ENCODE measurements at places on chromosomes 5 and 9.

DNA sequence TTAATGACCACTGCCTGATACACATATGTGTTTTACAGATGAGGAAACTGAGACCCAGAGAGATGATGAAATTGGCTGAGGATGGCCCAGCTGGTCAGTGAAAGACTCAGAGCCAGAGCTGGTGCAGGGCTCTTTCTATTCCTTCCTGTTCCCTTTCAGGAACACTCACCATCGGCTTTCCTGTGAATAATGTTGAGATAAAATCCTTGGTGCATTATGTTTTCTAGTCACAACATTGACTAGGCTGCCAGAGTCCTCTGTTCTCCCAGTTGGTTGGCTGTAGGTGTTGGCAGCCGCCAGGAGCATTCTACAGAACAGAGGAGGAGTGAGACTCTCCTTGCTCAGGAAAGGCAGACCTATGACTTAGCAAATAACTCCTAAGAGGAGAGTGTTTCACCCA, 14.8 kb downstream of the TGFBI start:
- no peak for DNase-seq

GRCh38 chr9:32378496-32378895, 5.9 kb upstream of the ACO1 start:
- DNase-seq, result peak; percentile 32

GRCh38 chr9:131669269-131670157, 70.4 kb downstream of the RAPGEF1 start:
- DNase-seq, result no peak

DNA sequence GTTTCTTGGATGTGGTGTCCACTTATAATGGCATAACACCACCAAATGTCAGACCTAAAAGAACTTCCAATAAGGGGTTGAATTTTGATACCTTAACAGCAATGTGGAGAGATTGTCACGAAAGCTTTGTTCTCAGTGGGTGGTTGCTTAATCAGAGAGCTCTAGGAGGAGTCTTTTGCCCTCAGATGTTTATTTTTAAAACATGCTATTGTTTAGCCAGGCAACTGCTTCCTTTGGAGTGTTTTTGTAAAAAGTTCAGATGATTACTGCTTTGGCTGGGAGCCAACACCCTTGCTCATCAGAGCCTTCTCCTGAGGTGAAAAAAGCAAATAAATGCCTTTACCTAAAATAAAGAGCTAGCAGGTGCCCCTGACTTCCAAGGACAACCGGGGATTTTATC, 65.0 kb downstream of the SLC1A1 start:
- no peak for DNase-seq

- no peak for DNase-seq
Measured at GRCh38 chr5:37567566-37567965, 188.4 kb downstream of the WDR70 start.

GRCh38 chr9:95512709-95513095, 4.1 kb downstream of the PTCH1 start:
- no peak for DNase-seq

DNA sequence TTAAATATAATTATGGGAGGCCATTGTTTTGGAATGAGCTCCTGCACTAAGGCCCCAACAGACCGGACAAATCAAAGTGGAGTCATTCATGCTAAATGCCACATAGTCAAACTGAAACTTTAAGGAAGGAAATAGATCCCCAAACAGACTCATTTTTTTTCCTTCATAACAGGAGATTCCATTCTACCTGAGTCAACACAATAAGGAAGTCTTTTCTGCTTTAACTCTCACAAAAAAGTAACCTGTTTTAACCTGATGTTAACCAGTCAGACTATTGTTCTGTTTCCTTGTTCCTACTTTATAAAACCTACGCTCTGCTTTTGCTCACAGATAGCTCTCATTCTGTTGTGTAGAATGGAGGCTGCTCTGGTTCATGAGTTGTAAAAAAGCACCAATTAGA, 234.9 kb downstream of the YTHDC2 start:
- DNase-seq, result no peak

DNA sequence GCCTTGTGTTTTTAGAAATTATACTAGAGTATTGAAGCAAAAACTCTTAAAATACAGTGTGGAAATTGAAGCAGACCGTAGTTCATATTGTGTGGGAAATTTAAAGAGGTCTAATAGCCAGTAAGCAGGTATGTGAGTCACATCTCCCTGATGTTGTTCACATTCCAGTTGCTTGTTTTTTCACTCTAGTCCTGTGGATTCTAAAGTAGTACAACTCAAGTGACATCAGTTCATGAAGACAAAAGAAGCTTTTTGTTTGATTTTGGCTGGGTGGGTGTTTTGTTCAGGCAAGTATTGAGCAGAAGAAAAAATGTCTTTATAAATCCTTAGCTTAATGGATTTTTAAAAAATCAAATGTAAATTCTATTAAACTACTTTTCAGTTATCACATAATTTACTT, 216.2 kb downstream of the MAN2A1 start:
- DNase-seq, result no peak

DNA sequence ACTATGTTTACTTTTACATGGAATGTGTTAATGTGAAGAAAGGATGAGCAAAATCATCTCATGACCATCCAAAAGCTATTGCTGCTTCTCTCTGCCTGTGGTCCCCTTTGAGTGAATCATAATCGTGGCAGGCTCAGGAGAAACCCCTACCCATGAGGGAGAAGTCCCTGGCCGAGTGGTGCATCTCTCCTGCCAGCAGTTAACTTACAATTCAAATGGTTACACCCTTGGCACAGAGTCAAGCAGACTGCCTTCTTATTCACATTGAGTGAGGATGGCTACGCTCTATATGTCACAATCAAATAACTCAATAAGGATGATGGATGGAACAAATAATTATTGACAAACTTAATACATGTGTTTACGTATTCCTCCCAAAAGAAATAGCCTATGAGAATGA, 179.1 kb downstream of the FGF1 start:
- no peak for DNase-seq

DNA sequence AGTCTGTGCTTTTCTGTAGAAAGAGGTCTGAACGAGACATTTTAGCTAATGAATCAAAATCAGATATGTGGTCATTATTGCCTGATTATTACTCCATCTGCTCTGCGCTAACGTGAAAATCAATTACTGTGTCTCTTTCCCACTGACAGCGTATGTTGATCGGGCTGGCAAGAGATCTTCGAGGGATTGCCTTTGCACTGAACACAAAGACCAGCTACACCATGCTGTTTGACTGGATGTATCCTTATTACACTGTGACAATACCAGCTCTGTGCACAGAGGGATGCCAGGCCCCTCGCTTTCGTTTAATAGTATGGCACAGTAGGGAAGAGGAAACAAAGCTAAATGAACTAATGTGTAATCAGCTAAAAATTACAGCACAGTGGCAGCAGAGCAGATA, 103.7 kb upstream of the TLX3 start:
- no peak for DNase-seq

DNA sequence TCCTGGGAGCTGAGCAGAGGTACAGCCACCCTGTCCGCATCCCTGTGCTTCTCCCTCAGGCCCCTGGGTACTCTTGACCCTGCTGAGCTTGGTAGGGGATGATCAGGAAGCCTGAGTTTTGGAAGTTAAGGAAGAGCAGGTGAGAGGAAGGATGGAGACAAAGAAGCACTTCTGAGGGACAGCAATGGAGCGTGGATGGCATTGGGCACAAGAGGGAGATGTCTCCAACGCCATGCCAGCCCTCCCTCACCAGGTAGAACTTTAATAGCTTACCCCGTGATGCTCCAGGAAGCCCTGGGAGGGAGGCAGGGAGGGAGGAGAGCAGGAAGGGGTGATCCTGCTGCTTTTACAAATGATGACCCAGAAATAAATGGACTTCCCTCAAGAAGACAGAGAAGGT, 29.9 kb upstream of the SMU1 start:
- DNase-seq, result no peak

- DNase-seq, result no peak
Measured at GRCh38 chr9:7363777-7364477, 435.7 kb downstream of the DMAC1 start.

DNA sequence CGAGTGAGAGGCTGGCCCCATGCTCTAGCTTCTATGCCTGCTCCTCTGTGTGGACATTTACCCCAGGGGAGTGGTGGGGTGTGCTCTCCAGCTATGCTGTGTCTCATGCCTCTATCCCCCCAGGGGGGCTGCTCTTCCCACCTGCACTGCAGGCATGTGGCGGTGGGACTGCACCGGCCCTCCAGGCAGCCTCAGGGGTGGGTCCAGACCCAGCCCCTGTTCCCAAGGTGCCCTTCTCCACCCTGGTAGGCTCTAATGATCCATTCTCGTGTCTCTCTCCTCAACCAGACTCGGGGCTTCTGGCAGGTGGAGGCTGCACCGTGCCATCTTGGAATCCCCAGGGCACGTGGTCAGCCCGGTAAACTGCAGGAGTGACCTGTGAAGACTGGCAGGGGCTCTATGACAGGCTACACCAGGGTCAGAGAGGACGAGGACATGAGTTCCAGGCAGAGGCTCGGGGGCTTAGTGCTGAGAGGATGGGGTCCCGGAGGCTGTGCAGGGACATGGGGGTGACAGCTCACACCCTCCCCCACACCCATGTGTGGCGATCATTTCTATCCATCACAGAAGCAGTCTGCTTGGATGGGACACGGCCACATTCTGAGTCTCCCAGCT, 22.7 kb upstream of the COL5A1 start:
- no peak for DNase-seq

DNA sequence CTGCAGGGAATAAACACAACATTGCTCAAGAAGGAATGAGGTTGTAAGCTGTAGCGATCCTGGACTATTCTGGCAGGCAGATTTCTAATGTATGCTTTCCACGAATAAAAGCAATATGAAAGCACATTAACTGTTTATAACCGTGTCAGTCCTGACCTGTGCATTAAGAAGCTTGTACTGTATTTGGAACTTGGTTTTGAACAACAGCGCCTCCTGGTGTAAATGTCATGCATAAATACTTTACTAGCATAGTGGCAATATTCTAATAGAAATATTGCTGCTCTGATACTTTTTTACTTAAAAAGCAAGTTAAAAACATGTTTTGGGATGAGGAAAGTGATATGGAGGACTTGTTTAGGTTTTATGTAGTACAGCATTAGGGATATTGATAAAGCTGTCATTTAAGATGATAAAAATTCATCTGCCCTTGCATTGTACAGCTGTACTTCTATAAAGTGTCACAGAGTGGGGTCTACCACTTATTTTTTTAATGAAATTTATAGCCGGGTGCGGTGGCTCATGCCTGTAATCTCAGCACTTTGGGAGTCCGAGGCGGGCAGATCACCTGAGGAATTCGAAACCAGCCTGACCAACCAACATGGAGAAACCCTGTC, 70.7 kb upstream of the GNE start:
- peak; percentile 25 for DNase-seq

- no peak for DNase-seq
Measured at GRCh38 chr5:112338681-112339337, 80.3 kb downstream of the EPB41L4A start.

- DNase-seq, result no peak
Measured at GRCh38 chr5:122093415-122094180, 15.5 kb upstream of the LOX start.

GRCh38 chr5:177412603-177413233, 3.4 kb upstream of the F12 start:
- DNase-seq, result no peak

- DNase-seq, result no peak
Measured at GRCh38 chr5:17317473-17317872, 100.0 kb downstream of the BASP1 start.

GRCh38 chr5:6510973-6511372, 62.3 kb downstream of the UBE2QL1 start:
- no peak for DNase-seq

DNA sequence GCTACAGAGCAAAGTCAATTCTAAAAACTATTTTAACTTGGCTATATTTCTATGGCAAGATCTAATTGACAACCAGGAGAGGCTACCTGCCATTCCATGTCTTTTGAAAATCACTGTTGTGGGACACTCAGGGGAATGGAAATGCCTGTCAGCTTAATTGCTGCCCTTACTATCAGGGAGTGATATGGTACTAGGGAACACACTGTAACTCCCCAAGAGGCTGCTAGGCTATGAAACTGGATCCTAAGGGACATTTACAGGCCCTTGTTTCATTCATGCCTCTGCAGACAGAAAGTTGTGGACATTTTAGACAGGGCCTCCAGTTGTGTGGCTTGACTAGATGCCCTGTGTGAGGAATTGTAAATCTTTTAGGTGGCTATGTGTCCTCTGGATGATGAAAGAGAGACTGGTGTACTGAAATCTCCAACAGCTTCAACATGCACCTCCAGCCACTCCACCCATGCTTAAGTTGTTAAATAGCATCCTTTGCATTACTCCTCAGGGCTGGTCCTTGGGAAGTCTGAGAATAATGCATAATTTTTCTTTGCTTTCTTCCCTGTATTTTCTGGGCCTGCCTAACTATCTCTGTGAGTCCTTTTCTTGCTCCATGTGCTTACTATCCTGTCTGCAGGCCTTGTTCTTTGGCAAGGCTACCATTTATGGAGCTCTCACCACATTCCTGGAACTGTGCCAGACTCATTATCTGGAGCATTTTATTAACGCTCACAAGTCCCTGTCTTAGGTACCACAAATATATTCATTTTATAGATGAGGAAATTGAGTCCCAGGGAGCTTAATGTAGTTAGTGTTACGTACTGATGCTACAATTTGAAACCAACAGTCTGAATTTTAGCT, 3.2 kb downstream of the MROH2B start:
- DNase-seq, result no peak

DNA sequence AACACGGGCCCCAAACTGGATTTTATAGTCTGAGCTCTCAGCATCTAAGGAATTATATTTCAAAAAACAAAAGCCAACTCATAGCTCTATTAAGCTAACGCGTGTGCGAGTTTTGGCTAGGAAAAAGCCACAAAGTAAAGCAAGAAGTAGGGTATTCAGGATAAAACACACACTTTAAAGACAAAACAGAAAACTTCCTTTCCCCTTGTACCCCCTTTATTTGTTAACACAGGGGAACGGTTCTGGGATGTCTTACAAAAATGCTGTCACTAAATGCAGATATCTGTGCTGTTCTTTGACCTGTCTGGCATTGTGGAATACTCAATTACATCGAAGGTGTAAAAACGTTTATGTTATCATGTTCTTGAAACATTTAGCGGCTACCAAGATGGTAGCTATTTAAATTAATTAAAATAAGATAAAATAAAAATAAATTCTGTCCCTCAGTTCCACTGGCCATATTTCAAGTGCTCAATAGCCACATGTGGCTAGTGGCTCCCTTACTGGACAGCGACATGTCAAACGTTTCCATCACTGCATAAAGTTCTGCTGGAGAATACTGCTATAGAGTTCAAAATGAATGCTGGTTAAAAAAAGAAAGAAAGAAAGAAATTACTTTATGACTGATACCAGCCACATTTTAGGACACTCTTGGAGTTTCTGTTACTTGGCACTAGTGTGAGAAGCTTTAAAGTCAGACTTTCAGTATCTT, 7.2 kb upstream of the MEF2C start:
- no peak for DNase-seq

GRCh38 chr5:8924054-8924793, 621.7 kb downstream of the SEMA5A start:
- no peak for DNase-seq

Data from right kidney (tissue), 9 donors.